ENCODE measurements at places on chromosomes 16 and 17.

DNA sequence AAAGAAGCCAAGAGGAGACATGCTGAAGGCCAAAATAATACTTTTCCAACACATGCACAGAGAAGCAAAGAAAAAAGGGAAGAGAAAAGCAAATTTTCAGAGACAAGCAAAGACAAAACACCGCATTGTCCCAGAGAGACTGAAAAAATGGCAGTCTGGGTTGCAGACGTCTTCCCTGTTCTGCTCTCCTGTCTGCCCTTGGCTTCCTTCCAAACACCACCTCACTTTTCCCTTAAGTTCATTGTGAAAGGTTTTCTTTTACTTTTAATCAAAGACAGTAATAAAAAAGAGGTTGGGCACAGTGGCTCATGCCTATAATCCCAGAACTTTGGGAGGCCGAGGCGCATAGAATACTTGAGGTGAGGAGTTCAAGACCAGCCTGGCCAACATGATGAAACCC, 21.2 kb upstream of the VAT1L start:
- no peak for DNase-seq

DNA sequence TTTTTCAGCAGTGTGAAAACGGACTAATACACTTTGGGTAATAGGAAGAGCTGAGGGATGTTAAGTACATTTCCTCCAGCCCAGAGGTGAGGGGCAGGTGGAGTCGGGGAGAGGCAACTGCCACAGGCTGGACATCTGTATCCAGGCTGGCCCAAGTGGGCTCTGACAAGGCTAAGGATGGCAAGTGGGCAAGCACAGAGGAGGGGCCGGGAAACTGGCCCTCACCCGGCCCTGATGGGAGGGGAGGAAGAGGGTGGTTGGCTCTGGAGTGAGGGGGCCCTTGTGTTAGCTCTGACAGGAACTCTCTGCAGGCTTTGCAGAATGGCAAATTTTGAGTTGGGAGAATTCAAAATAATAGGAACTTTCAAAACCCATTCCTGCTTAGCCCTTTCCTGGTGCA, 251.0 kb upstream of the TNRC6C start:
- no peak for DNase-seq

DNA sequence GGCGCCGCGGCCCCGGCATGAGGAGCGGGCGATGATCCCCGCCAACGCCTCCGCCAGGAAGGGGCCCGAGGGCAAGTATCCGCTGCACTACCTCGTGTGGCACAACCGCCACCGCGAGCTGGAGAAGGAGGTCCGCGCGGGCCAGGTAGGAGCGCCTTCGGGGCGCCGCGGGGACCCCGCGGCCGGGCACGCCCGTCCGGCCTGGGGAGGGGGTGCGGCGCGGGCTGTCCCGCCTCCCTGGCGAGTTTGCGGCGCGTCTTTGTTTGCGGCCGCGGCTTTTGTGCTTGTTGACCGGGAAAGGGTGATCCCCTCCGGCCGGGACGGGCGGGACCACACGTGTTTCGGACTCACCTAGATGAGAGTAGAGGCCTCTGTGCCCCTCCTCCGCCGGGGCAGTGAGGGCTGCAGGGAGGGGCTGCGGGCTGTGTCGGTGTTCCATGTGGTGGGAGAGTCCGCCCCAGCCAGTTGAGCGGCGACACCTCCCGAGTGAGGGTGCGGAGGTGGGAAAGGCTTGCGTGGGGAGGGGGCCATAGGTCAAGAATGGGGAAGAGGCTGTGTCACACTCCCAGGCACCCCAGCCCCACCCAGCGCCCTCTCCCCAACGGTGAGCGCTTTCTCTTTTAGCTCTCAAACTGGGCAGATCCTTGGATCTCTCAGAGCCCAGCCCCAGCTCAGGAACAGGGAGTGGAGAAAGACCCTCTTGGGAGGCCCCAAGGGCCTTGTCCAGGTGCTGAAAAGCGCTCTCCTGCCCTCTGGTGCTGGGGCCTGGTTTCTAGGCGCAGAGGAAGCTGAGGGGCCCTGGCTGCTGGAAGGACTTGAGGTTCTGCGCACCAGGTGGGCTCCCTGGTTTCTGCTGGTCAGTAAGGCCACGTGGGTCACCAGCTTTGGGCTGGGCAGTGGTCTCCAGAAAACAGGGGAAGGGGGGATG, 923 bp downstream of the ANKRD13B start:
- DNase-seq = peak; percentile 18

- no peak for DNase-seq
Observed at GRCh38 chr17:81858170-81858966, 2.0 kb downstream of the P4HB start.

DNA sequence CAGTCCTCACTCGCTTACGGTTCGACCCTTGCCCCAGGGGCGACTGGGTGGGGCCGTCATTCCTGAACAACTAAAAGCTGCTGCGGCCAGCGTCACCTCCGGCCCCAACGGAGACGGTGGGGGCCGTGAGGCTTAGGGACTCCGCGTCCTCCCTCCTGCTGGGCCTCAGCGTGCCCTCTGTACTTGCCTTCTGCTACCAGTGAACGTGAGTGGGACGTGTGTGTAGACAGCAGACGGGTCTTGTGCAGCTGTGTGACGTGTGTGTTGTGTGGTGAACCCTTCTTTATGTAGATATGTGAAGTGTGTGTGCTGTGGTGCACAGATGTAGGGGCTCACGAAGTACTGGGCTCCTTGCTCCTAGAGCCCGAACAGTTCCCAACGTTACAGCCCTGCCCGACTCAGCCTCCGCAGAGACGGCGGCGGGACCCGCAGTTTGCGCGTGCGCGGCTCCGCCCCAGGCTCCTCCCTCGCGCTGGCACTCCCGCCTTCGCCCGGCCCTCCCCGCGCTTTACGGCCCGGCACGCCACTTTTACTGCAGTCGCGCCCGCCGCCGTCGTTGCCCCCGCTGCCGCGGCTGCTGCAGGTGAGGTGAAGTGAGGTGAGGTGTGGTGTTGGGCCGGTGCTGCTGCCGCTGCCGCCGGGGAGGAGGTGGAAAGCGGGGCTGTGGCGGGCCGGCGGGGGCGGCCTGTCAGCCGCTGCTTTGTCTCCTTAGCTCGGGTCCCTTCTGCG, at the start of gene PHAF1:
TSS of gene PHAF1 (plus strand) at position 535 of the 729 bp plus-strand sequence. CDS start 235 bp downstream, outside the sequence.
- peak; percentile 89 for DNase-seq

DNA sequence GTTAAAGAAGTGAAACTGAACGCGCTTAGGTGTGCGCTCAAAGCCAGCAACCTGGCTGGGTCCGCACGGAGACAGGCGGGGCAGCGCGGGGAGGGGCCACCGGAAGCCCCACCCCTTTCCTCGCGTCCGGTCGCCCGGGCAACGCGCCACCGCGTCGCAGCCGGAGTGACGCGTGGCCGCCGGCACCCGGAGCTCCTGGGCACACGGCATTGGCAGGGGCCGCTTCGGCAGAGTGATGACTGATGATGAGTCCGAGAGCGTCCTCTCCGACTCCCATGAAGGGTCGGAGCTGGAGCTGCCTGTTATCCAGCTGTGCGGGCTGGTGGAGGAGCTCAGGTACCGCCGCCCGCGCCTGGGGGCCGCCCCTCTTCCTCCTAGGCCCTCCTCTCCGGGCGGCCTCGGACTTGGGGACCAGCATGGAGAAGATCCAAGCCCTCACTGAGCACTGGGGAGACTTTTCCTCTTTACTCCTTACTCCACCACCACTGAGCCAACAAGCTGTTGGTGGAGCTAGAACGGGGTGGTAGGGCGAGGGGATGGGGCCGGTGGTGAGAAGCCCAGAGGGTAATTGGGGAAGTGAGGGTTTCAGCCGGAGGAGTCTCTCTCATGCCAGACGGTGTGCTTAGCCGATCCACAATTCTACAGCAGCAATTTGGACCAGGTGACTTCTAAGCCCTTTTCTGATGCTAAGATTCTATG, 44.9 kb downstream of the PRSS54 start:
- DNase-seq = peak; percentile 58

DNA sequence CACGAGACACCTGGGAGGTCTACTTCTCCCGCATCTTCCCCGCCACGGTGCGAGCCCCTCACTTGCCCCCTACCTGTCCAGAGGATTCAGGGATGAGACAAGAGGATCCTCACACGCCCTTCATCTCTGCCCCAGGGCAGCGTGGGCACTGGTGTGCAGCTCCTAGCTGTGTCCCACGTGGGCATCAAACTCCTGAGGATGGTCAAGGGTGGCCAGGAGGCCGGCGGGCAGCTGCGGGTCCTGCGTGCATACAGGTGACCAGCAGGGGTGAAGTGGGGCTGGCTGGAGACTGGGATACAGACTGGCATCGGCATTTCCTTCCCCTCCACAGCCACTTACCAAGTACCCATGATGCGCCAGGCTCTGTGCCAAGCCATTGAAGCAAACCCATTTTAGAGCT, 28.4 kb upstream of the ALKBH5 start:
- no peak for DNase-seq

- no peak for DNase-seq
Observed at GRCh38 chr16:81752225-81752875, 26.7 kb upstream of the PLCG2 start.

DNA sequence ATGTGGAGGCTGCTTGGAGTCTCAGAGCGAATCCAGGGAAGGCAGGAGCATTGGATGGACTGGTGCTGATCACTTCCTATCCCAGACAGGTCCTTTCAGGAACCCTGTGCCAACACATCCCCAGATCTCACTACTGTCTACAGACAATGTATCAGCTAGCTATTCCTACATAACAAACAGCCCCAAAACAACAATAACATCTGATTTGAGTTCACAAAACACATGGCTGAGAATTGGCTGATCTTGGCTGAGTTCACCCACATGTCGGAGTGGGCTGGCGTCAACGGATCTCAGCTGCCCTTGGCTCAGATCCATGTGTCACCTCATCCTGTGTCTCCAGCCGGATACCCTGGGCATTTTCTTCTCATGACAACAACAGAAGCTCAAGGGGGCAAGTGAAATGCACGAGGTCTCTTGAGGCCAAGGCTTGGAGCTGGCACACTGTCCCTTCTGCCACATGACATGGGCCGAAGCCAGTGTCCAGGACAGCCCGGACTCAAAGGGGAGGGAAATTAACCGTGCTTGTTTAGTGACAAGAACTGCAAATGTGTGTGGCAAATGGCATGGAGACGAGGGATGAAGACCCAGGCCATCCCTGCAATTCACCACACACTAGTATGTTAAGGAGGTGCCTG, 18.7 kb downstream of the SNX20 start:
- DNase-seq = no peak

DNA sequence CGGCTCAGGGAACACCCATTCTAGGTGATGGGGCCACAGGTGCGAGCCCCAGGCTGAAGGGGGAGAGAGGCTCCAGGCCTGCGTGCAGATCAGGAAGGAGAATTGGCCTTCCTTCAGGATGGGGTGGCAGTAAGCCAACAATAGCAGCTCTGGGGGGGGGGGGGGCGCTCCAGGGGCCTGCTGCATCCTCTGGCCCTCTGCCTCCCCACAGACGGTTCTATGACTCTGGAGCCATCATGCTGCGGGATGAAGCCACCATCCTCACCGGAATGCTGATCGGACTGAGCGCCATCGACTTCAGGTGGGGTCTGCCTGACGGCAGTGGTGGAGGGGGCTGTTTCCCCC, 6.1 kb downstream of the RUNDC3A start:
- no peak for DNase-seq

GRCh38 chr17:8939496-8940334, 25.8 kb downstream of the PIK3R5 start:
- no peak for DNase-seq

DNA sequence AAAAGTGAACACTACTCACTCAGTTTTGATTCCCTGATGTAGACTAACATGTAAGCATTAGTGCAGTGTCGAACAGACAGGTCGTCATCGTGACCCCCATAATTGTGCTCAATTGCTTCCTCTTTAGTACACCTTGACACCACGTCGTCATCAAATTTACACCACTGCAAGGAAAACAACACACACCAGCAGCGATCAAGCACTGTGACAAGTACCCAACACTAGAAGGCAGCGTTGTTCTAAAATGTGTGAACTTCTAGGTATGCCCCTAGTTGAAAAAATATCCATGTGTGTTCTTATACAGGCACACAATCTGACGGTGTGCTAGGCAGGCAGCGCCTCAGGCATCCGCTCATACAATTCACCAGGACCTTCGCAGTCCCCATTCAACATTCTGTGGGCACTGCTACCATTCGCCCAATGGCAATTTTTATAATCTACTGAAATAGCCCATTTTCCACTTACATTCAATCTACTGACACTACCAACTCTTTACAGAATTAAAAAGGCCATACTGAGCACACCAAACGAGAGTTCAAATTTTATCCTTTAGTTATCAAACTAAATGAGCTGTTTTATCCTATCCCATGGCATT, 23.1 kb downstream of the LITAFD start:
- DNase-seq = peak; percentile 7

DNA sequence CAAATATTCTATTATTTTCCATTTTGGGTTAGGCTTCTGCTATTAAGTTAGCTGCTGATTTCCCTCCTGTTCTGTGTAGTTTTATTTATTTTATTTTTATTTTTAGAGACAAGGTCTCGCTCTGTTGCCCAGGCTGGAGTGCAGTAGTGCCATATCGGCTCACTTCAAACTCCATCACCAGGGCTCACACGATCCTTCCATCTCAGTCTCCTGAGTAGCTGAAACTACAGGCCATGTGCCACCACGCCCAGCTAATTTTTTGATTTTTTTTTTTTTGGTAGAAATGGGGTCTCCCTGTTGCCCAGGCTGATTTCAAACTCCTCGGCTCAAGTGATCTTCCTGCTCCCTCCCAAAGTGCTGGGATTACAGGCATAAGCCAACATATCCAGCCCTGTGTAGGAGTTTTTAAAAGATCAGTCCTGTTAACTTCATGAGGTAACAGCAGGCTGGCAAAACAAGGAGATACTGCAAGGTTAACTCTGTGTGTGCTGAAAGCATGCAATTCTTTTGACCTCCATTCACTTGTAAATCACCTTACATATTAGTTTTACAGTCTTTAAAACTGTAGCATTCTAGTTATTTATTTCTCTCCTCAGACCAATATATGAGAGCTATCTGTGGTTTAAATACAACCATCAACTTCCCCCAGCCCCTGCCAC, 63.2 kb downstream of the SSH2 start:
- DNase-seq = no peak

- DNase-seq = no peak
Observed at GRCh38 chr16:87028481-87029320, 288.5 kb downstream of the C16orf95 start.

GRCh38 chr17:57357392-57357784, 101.1 kb downstream of the MSI2 start:
- peak; percentile 65 for DNase-seq

DNA sequence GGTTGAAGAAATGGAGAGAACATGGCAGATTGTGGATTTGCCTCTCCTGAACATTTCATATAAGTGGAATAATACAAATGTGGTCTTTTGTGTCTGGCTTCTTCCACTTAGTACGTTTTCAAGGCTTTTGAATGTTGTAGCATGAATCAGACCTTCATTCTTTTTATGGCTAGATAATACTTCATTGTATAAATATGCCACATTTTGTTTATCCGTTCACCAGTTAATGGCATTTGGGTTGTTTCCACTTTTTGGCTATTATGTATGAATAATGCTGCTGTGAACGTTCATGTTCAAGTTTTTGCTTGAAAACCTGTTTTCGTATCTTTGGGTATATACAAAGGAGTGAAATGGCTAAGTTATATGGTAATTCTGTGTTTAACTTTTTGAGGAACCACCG, 130.4 kb downstream of the TANC2 start:
- DNase-seq = no peak
